ENCODE measurements at places on chromosomes 7 and 10.

DNA sequence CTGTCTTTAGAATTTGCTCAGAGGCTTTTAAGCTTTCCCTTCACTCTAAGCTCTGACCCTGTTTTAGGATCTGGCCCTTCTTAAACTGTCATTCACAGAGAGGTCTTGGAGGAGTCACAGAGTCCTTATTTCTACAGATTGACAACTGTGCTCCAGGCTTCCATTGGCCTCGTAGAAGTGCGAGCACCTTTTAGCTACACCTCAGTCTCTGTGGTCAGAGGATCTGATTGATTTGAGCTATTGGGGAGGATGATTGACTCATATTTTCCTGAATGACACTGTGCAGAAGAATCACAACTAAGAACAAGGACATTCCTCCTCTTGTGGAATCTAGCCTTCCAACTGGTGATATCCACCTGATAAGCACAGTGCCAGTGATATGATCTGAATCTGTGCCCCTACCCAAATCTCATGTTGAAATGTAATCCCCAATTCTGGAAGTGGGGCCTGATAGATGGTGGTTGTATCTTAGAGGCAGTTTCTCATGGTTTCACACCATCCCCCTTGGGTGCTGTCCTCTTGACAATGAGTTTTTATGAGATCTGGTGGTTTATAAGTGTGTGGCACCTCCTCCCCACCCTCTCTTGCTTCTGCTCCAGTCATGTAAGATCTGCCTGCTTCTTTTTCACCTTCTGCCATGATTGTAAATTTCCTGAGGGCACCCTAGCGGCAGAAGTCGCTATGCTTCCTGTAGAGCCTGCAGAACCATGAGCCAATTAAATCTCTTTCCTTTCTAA lies 3.2 kb downstream of the CYP3A7 start:
- DNase-seq, result no peak

DNA sequence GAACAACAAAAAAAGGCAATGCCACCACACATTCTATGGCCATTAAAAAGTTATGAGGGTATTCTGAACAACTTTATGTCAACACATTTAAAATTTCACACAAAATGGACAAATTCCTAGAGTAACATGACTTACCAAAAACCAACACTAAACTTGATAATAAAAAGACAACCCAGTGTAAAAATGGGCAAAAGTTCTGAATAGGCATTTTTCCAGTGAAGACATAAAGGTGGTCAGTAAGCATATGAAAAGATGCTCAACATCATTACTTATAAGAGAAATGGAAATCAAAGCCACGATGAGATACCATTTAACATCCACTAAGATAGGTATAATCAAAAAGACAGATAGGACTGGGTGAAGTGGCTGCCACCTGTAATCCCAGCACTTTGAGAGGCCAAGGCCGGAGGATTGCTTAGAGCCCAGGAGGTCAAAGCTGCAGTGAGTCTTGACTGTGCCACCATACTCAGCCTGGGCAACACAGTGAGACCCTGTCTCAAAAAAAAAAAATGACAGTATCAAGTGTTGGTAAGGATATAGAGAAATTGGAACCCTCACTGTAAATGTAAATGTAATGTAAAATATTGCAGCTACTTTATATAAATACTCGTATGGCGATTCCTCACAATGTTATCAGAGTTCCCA lies 71.1 kb upstream of the OIT3 start:
- no peak for DNase-seq

DNA sequence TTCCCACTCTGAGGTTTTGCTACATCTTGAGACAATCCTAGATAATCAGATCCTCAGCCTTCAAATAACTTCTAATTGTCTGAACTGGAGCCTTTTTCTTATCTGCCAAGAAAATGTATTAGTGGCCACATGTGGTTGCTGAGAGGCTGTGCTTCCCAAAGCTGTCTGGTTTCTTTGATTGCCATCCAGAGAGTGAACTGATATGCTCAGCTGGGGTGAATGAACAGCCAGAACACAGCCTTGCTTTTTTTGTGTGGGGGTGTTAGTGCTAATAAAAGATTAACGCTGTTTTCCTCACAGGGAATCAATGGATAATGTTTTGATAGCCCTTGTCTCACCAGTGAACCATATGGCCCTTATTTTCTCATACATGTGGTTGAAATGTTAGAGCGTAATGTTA lies 66.9 kb downstream of the BBS9 start:
- no peak for DNase-seq

DNA sequence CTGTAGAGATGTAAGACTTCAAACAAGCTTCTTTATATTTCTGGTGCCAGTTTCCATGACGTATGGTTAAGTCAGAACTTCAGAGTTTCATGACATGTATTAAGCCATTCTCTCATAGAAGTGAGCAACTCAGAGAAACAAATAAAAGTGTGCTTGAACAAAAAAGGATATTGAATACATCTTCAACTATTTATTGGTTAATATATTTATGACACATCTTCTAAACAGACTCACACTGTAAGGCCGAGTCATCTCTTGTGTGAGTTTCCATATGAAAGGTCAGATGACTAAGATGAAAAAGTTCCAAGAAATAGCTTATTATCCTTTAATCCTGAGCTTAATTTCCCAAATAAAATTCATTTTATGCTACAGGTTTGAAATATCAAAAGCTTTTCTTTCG lies 105.5 kb upstream of the CSTF2T start:
- no peak for DNase-seq

DNA sequence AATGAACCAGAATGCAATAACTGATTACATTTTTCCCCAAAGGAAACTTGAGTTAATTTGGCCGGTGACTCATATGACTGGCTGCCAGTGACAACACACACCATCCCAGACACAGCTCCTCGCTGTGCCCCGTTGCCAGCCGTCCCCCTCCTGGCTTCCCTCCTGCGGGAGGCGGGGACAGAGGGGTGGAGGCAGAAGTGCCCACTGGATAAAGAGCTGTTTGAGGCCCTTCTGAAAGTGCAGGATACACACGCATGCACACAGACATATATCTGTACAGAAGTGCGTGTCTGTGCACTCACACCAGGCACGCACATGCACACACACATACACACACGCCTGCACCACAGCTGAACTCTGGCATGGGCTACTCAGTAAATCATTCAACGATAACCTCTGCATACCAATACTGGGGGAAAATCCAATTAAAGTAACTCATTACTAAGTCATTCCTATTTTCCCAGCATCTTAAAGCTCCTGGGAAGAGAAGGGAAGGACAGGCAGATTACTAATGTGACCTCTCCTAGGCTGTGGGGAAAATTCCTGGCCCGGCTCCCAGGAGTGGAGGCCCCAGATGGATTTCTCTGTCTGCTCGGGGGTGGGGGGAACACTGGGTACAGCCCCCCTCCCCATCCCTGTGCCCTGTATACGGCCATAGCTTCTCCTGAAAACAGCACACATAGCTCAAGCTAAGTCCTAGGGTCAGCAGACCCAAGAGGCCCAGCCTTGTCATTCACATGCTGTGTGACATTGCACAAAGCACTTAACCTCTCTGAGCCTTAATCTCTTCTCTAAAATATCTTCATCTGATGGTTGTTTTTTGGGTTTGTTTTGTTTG lies 52.3 kb upstream of the MYL10 start:
- no peak for DNase-seq
